ENCODE measurements at places on chromosomes 4 and X.

GRCh38 chr4:20641976-20642375, 58.3 kb upstream of the PACRGL start:
- DNase-seq: no peak

- DNase-seq: no peak
Observed at GRCh38 chrX:97009391-97009790, 125.7 kb downstream of the RPA4 start.

GRCh38 chr4:87050596-87050995, 115.8 kb downstream of the AFF1 start:
- no peak for DNase-seq

GRCh38 chrX:153687121-153688039, at the start of gene SLC6A8:
TSS of gene SLC6A8 (plus strand) at chrX:153687926. CDS start at chrX:153688575, 649 bp downstream.
- peak; percentile 58 for DNase-seq

DNA sequence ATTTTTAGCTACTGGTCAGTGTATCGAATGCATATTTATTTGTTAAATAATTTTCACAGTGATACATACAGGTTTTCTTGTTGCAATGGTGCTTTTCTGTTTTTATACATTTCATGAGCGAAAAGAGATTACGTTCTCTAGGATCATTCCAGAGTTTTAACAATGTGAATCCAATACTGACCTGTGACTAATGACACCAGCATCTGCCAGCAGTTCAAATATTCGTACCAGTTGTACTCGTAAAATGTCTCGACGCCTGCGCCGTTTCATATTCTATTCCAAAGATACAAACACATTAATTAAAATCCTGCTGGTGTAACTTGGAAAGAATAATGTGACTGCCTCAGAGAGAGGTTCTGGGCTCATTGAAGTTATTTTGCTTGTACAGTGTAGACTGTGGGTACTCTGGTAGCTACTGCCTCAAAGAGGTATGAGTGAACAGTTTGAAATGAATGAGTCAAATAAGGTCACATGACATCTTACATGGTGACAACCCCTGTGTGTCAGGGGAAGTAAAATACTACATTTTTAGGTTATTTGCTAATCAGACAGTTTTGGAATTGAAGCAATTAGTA, 80.7 kb downstream of the ZAR1 start:
- DNase-seq: no peak

DNA sequence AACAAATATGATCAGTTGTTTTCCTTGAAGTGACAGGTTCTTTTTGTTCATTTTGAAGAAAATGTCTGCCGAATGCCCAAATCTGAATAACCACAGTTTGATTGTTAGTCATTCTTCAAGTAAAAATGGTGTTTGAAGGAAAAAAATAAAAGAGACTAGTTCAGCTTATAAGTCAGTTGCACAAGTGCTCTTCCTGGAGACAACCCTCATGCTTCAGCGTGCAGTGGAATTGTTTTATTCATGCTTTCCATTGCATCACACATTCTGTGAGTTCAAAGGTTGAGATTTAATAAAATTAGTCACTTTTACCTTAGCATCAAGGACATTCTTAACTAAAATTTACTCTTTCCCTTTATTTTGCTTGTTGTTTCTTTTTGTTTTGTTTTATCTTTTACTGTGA, 404.9 kb downstream of the ZNF674 start:
- no peak for DNase-seq

DNA sequence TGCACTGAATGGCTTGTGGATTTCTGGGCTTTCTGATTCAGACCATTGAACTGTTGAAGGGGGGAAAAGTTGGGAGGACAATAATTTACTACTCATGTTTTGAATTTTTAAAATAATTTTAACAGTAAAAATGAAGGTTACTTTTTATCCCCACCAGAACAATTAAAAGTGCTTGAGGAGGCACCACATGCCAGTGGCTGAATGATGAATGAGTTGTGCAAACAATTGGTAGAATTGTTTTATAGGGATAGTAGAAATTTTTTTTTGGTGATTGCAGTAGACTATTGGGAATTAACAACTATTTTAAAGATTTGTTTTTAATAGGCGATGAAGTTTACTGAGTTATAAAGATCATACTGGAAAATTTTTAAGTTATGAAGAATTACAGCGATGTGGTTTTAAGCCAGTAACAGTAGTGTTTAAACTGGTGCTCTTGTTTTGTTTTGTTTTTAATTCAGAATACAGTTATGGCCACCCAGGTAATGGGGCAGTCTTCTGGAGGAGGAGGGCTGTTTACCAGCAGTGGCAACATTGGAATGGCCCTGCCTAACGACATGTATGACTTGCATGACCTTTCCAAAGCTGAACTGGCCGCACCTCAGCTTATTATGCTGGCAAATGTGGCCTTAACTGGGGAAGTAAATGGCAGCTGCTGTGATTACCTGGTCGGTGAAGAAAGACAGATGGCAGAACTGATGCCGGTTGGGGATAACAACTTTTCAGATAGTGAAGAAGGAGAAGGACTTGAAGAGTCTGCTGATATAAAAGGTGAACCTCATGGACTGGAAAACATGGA, 2.7 kb downstream of the REST start:
- DNase-seq: peak; percentile 26

GRCh38 chr4:4613126-4613465, 71.2 kb upstream of the STX18 start:
- no peak for DNase-seq

DNA sequence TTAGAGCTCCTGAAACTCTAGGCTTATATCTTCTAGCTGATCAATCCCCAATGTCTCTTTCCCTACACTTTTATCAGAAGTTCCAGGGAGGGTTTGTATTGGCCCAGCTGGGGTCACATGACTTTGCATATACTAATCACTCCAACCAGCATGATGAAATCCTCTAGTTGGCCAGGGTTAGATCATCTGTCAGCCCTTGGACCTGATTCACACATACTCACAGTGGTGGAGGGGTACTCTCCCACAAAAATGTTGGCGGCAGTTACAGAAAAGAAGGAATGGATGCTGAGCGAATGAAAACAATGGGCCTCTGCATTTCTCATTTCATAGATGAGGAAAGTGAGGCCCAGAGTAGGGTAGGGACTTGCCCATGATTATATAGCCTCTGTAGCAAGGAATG, 151.1 kb downstream of the PJA1 start:
- DNase-seq: no peak

DNA sequence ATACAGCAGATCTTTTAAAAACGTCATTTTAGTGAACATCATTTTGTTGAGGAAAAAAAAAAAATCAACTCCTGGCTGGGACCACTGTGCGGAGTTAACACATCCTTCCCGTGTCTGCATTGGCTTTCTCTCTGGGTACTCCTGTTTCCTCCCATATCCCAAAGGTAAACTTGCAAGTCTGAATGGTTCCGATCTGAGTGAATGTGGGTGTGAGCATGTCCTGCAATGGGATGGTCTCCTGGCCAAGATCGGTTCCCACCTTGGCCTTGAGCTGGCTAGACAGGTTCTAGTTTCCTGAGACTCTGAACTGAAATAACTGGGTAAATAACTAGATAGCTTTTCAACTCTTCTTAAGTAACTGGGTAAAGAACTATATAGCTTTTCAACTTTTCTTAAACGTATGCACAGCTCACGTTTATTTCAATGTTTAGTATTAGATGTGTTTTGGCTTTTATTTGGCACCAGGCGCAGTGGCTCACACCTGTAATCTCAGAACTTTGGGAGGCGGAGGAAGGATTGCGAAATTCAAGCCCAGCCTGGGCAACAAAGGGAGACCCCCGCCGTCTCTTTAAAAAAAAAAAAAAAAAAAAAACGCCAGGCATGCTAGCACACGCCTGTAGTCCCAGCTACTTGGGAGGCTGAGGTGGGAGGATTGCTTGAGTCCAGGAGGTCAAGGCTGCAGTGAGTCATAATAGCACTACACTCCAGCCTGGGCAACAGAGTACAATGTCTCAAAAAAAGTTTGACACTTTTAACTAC, 14.0 kb downstream of the RBMX start:
- DNase-seq: no peak

GRCh38 chr4:74772106-74772505, 22.2 kb downstream of the BTC start:
- DNase-seq: no peak

DNA sequence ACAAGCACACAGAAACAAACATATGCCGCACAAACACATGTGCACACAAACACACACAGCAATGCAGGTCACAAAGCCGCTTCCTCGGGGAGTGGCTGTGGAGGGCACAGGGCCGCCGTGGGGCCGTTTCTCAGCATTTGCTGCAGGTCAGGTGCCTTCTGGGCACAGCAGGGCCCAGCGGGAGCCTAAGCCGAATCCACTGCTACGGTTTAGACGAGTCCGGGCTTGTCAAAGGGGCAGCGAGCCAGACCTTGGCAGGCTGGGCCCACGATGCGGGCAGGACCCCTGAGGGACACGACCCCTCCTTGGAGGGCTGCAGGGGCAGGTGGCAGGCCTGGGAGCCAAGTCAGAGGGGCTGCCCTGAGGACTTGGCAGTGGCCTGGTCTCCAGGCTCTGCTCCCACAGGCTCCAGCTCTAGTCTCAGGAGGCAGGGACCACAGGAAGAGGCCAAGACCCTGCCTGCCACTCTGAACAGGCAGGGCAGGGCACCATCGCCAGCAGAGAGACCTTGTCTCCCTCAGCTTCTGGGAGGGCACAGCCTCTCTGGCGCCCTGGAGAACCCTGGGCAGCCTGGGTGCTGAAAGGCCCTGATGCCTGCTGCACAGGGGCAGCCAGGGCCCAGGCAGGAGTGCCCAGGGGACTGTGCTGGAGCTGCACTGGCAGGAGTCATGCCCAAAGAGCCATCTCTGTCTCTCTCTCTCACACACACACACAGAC, 5.5 kb upstream of the ATP2B3 start:
- no peak for DNase-seq

GRCh38 chr4:6657242-6658208, 17.0 kb downstream of the MRFAP1 start:
- DNase-seq: no peak

DNA sequence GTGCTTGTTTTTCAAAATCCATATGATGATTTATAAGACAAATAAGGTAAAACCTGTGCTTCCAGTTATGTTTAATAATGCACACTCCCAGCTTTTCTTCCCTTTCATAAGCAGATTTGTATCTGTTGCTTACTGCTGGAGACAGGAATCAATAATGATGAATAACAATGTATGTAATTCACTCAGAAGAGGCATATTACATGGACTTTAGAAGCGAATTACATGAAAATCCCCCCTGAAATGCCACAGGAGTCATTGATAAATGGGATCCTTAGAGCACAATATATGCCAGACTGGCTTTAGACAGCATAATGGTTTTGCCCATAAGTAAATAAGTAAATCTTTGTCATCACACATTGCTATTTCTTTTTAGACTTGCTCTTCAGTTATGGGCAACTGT, 892.3 kb downstream of the CCSER1 start:
- DNase-seq: no peak

DNA sequence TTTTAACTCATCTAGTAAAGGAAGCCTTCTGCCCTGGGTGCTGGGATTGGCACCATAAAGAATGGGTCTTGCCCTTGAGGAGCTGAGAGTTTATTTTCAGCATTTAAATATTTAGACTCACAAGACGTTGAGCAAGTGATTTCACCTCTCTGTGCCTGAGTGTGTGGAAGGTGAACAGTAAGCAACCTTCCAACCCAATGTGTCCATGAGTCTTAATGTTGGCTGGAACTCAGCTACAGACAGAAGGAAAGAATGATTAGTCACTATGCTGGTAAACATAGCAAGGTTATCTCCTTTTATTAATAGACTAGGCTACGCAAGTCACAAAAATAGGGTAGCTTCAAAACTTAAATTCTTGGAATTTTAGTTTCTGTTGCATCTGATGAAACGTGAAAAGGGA, 277.4 kb upstream of the GATB start:
- no peak for DNase-seq

GRCh38 chr4:41611881-41612871, 74.2 kb downstream of the LIMCH1 start:
- DNase-seq: no peak

- no peak for DNase-seq
Observed at GRCh38 chr4:59122626-59123025, 2012.4 kb upstream of the IGFBP7 start.

DNA sequence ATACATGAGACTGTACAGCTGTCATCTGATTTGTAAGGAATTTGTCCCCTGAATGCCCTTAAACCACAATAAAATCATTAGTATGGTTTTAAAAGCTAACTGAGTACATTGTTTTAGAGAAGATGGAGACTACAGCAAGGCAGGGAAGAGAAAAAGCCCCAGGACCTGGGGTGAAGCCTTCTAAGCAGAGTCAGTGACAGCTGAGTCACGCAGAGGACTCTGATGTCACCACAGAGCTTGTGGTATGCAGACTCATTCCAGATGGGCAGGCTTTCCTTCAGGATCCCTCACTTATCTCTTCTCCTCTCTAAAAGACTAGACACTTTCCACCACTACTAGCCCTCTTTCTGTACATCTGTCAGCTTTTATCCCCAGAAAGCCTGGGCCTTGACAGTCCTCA, 97.1 kb upstream of the ATOH1 start:
- no peak for DNase-seq

DNA sequence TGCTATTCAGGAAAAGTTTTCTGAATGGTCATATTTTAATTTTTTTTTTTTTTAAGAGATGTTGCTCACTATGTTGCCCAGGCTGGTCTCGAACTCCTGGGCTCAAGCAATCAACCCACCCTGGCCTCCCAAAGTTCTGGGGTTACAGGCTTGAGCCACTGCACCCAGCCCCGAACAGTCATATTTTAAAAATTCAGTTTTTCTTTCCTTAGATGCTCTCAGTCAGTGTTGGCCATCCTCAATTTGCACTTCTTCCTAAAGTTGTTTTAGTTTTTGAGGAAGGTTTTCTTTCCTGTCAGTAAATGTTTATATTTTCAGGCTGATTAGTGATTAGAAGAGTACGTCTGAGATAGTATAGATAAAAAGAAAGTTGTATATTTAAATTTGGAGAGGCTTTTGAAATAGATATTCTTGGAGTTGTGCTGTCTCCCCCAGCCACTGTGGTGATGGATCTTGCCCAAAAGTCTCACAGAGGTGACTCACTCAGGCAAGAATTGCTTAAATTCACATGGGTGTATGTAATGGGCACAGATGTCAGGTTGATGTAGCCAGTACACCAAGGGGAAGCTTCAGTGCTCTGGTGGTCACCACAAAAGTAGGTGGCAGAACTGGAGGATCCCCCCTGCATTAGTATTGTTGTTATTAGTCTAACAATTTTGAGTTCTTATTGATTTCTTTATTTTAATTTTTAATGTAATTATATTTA, 72.2 kb upstream of the ELOVL6 start:
- no peak for DNase-seq

- no peak for DNase-seq
Observed at GRCh38 chr4:54192811-54193210, 36.3 kb upstream of the PDGFRA start.

- no peak for DNase-seq
Observed at GRCh38 chr4:147617841-147618691, 869 bp downstream of the TMEM184C start.

DNA sequence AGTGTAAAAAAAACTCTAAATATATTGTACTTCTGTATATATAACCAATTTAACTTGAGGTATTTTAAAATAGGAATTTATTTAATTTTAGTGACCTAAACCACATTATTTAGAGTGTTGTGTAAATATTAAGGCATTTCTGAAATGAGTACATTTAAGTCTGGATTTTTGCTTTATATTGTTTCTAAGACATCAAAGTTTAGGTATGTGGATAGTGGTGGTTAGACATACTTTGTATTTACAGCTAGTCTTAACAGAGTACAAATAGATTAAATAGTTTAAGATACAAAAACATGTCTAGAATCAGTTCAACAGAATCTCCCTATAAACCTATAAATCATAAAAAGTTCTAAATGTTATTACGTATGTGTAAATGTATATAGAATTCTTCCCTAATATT, 588.5 kb downstream of the TRIML1 start:
- DNase-seq: no peak

- no peak for DNase-seq
Observed at GRCh38 chr4:22556495-22556894, 40.6 kb upstream of the ADGRA3 start.

- DNase-seq: no peak
Observed at GRCh38 chr4:68724426-68724825, 54.0 kb upstream of the UGT2B15 start.

All from hematopoietic multipotent progenitor cell treated with erythropoietin and hydrocortisone succinate and interleukin-3 and kit ligand, for 8 days (in vitro differentiated cells).